ENCODE measurements at places on chromosomes 5 and 9.
A peak's percentile ranks its signal among the peaks of the same experiment; 100 is the strongest.

DNA sequence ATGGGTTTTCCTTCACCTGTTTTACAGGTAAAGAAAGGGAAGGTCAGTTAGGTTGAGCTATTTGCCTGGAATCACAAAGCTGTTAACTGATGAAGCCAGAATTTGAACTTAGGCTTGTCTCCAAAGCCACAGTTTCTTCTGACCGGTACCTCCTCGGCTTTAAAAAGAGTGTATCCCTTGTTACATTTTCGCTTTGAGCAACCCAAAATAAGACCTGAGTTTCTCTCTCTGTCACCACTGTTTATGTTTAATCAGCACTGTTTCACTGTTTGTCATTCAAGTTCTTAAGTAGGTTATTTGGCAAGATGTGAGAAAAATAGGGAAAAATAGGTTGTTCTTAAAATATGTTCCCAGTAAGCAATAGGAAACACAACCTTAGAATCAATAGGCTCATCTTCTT, 84.6 kb downstream of the VCAN start:
- DNase-seq = no peak

- no peak for DNase-seq
Measured at GRCh38 chr9:130239741-130240241, 25.8 kb upstream of the HMCN2 start.

DNA sequence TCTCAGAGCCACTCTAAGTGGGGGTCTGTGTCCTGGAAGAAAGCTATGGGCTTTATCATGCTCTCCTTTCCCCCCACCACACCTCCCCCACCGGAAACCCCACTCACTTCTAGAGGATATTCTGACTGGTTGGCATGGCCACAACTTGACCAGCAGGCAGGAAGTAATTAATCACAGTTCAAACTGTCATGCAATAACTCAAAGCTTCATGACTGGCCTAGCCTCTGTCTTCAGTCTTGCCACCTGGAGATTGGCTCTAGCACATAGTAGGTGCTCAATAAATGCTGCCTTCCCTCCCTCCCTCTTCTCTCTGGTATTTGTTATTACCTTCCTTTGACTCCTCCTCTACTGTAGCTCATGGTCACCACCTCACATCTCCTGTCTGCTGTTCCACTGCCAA, 124.7 kb downstream of the GABBR2 start:
- no peak for DNase-seq

- no peak for DNase-seq
Measured at GRCh38 chr5:57505272-57506200, 22.9 kb upstream of the ACTBL2 start.

- DNase-seq = no peak
Measured at GRCh38 chr5:111556501-111556900, 44.2 kb upstream of the STARD4 start.

DNA sequence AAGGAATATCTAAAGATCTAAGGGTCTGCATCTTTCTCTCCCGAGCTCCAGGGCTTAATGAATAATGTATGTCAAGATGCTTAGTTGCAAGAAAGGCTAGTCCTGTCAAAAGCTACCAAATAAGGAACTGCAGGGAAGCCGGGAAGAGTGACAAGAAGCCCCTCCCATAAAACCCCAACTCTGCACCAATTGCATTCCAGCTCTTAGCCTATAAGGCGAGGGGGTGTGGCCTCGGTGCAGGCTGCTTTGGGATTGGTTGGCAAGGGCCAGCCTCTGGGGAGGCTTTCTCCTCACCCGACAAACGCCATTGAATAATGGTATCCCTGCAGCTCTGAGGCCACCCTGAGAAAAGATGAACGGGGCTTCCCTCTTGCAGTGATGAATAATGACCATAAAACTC, 416.9 kb downstream of the RAB3C start:
- peak; percentile 79 for DNase-seq

GRCh38 chr5:32654427-32654826, 56.7 kb upstream of the NPR3 start:
- no peak for DNase-seq

GRCh38 chr9:113954591-113954990, 78.5 kb downstream of the ZNF618 start:
- no peak for DNase-seq

- DNase-seq = no peak
Measured at GRCh38 chr5:3382782-3383181, 212.8 kb upstream of the IRX1 start.

DNA sequence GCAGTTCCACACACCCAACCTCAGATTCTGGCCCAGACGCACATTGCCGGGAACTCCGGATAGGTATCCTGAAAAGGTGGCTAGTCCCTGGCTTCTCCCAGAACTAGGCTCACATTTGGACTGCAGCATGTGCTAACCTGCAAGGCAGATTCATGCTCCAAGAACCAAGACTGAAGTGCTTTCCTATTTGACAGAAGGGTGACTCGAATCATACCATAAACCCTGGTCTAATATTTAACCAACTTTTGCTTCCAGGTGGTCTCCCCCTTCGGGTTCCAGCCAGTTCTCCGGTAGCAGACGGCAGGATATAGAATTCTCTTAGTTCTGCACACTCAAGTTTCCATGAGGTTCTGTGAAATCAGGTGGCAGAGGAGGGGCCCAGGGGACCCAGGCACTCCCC, 7.6 kb downstream of the PTGES start:
- DNase-seq = no peak

DNA sequence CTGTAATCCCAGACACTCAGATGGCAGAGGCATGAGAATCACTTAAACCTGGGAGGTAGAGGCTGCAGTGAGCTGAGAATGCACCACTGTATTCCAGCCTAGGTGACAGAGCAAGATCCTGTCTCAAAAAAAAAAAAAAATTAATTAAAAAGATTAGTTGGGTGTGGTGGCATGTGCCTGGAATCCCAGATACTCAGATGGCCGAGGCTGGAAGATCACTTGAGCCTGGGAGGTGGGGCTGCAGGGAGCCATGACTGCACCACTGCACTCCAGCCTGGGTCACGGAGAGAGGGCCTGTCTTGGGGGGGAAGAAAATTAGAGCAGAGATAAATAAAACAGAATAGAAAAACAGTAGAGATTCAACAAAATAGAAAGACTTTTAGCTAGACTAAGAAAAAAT, 34.9 kb downstream of the UBTD2 start:
- no peak for DNase-seq

- no peak for DNase-seq
Measured at GRCh38 chr5:96335873-96336272, 97.2 kb downstream of the PCSK1 start.

GRCh38 chr5:179509239-179509638, 41.1 kb upstream of the RUFY1 start:
- no peak for DNase-seq

- DNase-seq = no peak
Measured at GRCh38 chr9:107147134-107147533, 135.9 kb upstream of the RAD23B start.

- DNase-seq = no peak
Measured at GRCh38 chr5:81418606-81419005, 24.7 kb upstream of the ACOT12 start.

DNA sequence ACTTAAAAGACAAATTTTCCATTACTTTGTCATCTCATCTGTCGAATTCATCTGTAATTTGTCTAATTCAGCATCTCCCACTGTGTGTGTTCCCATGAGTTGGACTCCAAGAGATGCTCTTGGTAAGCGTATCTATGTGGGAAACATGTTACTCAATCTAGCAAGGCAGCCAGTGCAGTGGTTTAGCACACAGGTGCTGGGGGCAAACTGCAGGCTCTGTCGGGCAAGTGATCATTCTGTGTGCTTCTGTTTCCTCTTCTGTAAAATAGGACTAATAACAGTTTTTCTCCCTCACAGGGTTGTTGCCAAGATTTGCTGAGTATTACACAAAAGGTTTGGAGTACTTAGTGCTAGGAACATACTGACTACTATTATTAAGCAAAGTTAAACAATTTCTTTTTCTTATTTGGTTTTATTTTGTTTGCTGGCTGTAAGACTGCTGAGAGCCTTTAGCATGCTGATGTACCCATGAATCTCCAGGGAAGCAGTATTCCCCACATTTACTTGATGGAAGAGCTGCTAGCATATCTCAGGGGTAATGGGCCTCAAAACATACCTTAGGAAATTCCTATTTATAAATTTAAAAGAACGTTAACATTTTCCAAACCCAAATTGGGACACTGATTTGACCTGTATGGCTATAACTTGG, 709 bp upstream of the GAPT start:
- no peak for DNase-seq

DNA sequence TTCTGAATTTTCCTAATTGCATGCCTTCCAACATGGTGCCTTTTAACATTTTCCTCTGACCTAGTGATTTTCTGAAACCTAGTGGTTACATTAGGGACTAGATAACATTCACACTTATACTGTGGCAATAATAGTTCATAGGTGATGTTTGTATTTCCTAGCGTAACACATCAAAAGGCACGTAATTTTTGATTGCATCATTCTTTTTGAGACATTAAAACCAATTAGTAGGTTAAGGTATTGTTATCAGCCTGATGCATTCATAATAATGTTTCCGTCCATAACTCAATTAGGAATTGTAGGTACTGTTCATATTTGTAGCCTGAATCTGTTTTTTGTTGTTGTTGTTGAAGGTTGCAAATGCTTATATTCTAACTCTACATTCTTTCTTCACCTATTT, 192.4 kb downstream of the ANXA1 start:
- no peak for DNase-seq

DNA sequence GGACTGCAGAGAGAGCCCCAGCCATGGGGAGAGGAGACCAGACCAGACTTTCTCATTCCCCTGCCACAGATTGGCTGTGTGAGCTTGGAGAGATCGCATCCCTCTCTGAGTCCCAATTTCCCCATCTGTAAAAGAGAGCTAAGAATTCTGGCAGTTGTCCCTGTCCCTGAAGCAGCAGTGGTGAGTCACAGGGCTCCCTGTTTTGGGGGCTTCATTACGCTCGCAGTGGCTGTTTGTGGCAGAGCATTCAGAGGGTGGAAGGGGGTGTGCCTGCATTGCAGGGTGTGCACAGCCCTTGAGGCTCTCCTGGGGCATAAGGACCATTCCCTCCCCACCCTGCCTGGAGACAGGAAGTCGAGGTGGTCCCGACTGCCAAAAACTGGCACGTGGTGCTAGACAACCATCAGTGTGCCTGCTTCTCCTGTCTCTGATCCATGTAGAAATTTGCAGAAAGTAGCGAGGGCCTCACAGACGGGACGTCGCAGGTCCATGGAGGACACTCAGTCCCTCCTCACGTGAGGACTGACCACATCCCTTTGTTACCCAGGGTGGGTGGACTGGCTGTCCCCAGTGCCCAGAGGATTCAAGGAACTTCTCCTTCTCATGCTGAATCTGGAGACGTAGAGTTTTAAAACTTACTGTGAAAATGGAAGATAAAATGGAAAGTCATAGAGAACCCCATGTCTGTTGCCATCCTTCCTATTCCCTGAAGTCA, 35.3 kb downstream of the HRH2 start:
- no peak for DNase-seq

DNA sequence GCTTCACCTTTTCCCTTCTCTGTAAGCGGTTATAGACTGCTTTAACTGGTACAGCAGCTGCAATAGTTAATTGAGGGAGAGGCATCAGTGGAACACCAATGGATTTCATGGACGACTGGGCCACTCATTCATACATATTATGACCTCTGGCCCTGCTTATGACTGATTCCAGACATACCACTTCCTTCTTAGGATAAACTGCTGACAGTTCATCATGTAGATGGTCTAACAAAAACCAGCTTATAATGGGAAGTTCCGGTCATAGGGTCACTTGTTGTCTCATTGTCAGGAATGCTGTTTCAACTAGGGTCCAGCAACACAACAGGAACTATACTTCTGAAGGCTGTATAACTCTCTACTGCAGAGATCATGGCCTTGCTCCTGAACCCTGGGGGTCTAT, 265.2 kb upstream of the RASA1 start:
- no peak for DNase-seq

DNA sequence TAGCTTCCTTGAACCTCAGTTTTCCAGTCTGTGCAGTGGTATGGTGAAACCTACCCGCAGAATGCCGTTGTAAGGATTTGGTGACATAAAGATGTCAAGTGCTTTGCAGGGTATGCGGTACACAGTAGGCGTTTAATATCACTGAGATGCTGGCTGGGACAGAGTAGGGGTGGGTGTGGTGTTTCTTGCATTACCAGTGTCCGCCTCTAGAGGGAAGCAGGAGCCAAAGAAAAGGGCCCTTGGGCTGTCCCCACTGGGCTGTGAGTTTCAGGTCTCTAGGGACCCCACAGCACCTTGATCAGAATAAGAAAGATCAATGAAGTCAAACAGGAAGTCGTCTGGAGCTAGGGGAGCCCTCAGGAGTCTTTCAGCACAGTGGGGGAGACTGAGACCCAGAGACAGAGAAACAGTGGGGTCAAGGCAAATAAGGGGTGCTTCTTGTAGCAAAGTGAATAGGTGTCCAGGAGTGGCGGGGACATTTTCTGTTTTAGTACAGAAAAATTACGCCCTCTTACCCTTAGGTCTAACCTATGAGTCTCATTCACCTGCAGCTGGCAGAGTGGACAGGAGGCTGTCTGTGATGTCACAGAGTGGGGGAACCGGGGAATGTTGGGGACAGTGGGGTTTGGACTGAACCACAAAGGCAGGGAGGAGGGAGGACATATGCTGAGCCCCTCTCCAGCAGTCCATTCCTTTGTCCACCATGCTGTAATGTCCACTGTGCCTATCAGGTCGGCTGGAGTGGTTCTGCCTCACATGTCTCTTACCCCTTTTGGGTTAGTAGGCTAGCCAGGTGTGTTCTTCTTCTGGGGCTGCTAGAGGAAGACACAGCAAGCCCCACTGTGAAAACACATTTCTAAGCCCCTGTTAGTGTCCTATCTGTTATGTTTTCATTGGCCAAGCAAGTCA, 4.7 kb upstream of the TEX53 start:
- peak; percentile 15 for DNase-seq

- DNase-seq = peak; percentile 15
Measured at GRCh38 chr5:133709209-133709725, 96.9 kb upstream of the FSTL4 start.

DNA sequence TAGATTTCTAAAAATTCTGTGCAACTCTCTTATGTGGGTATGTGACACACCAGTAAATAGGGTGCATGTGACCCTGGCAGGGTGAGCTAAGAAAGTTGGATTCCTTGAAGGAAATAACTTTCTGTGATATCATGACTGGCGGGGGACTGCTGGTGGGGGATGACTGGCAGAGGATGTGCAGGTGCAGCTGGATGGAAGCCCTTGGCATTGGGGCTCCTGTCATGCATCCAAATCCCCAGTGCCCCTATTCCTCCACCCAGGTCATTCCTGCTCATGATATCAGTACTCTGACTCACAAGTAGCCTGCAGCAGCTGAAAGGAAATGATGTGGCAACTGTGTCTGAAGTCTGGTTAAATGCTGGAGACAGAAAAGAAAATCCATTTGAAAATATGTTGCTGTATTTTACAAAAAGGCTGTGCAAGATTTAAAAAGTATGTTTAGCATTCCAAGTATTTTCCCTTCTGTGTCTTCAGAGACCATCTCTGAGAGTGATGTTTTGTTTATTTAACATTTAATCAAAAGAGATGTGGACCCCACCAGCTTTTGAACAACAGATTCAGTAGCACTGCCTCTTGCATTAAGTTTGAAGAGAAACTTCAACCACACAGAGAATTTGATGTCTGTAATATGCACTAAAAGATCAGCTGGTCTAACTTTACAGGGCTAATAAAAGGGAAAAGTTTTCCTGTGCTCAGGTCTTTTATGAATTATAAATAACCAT, 17.9 kb upstream of the ZSWIM6 start:
- DNase-seq = no peak

All from cerebellar cortex (tissue), 1 donor.